ENCODE measurements at places on chromosomes 4 and X.
A peak's percentile ranks its signal among the peaks of the same experiment; 100 is the strongest.

DNA sequence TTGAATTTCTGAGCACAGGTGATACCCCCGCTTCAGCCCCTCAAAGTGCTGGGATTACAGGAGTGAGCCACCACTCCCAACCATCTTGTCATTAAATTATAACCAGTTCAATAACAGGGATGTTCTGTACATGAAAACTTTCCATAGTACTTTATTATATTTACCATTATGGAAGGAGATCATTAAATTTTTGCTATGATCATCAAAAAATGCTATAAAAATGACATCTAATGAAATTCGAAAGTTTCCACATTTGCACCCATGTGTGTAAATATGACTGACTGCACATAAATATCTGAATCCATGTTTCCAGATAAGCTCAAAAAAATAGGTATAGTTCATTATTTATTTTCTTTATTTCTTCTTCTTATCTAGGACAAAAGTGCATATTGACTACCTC, 182.6 kb downstream of the FBXO8 start:
- DNase-seq: no peak

GRCh38 chr4:85783483-85783882, 308.5 kb downstream of the ARHGAP24 start:
- peak; percentile 16 for DNase-seq

GRCh38 chr4:102775805-102776204, 15.0 kb upstream of the MANBA start:
- no peak for DNase-seq

DNA sequence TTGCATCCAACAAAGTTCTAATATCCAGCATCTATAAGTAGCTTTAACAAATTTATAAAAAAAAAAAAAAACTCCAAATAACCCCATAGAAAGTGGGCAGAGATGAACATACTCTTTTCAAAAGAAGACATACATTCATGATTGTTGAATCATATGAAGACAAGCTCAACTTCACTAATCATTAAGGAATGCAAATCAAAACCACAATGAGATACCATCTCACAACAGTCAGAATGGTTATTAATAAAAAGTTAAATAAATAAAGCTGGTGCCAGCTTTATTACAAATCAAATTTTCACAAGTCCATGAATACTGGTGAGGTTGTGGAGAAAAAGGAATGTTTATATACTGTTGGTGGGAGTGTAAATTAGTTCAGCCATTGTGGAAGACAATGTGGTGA, 592.0 kb downstream of the IQCM start:
- DNase-seq: peak; percentile 69

DNA sequence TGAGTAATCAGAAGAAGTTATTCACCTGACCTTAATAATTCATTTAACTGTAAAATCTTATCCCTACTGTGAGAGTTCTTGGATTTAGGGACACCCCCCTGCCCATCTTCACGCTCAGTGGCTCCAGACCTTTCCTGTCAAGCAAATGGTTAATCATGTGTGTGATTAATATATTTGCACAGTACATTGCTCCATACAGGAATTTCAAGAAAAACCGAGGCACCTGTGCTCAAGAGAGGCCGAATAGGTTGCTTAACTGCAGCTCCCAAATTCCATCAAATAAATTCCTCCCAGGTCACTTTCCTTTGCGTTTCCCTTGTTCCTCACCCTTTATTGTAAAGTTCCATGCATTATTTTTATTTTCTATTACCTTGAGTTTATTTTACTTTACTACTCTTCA, 119.5 kb downstream of the STOX2 start:
- no peak for DNase-seq

DNA sequence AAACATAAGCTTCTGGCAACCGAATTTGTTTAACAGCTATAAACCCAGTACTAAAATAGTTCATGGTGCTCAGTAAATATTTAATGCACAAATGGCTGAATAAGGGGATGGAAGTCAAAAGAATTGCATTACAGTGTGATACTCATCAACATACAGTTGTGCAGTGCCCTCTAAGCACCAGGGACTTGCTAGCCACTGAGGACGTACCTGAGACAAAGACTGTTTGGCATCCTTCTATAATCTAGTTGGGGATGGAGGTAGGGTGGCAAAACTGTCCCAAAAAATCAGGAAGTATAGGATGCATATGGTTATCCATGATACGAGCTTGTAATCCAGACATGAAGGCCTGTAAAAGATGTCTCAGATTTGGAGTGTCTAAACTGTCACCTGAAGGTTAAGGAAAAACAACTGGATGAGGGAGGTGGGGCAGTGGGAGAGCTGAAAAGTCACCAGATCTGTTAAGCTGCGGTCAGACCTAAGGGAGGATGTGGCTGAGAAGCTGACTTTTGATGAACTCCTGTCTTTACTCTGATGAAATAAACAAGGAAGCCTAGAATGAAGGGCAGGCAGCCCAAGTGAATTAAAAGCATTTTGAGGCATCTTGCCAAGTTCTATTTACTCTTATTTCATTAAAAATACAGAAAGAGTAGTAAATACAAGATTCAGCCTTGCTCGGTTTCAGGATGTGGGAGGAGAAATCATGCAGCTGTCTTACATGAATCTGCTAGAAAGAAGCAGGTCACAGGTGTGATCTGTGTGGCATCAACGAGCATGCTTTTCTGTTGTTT, 12.0 kb upstream of the CD38 start:
- no peak for DNase-seq

DNA sequence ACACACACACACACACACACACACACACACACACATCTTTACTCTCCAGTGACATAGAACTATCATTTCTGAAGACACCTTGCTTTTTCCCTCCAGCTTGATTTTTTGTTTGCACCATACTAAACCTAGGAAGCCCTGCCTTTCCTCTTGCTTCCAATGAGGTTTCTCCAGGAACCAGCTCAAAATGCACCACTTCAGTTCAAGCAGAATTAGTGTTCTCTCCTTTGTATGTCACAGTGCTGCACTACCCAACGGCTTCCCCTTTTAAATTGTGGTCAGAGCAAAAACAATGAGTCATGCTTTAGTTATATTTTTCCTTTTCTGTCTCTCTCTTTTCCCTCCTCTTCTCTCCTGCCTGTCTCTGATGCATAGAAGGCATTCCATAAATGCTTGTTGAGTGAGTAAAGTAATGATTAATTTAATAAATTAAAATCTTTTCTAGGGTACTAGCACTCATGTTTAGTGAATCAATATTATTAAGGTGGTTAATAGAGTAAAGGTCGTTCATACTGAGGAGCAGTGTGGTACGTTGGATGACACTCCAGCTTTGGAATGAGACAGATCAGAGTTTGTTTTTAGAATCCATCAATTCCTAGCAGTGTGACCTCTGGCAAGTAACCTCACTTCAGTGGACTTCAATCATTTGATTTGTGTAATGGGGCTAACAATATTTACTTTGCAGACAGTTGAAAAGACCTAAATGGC, 5.9 kb downstream of the RTL3 start:
- DNase-seq: peak; percentile 62

DNA sequence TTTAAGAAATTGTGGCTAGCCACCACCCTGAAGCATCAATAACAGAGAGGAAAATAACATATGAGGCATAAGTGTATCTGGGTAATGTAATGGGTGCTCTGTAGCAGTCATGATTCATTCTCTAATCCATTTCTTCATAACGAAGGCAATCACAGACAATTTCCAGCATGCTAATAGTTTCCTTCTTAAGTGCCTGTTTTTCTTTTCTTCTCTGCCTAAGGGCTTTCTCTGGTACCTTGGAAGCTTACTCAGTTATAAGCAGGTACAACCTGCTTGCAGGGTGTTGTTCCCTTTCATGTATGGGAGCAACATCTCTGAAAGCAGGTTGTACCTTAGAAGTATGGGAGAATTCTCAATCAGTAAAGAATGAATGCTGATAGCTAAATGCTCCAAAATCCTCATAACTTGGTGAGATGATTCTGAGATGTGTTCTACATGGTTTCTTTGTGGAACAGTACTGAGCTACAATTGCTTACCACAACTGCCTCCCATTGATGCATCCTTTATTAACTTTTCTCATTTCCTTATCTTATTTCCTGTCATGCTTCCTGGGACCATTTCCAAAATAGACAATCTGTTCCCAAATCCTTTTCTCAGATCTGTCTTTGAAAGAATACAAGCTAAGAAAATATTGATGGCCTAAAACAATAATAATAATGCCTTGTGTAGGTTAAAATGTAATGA, 247.6 kb downstream of the PAPSS1 start:
- DNase-seq: no peak

GRCh38 chr4:15805583-15806517, 27.7 kb downstream of the CD38 start:
- peak; percentile 56 for DNase-seq

- no peak for DNase-seq
Observed at GRCh38 chr4:37747772-37748330, 61.7 kb upstream of the RELL1 start.

GRCh38 chrX:129678614-129679195, 23.9 kb upstream of the APLN start:
- DNase-seq: no peak

- no peak for DNase-seq
Observed at GRCh38 chrX:153445856-153446635, at the start of gene TREX2. TSS of gene TREX2 (minus strand) at chrX:153446056. CDS start at chrX:153445430, 626 bp downstream.

DNA sequence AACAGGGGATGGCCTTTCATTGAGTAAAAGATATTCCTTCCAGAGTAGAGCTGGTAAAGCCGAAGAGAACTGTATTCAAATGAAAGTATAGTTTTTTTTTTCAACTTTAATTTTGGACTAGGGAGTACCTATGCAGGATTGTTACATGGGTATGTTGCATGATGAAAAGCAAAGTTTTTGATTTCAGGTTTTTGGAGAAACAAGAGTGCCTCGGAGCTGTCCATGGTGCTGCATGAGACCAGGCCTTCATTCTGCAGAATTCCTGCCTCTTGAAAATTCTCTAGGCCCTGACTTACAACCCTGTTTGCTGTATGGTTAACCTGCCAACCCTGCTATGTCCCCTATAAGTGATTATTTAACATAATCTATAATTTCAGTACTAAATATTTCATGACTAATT, 1065.7 kb upstream of the FTHL17 start:
- DNase-seq: no peak

Measured in mammary epithelial cell (primary cell).